ENCODE measurements at places on chromosomes 5 and 9.
A peak's percentile ranks its signal among the peaks of the same experiment; 100 is the strongest.

DNA sequence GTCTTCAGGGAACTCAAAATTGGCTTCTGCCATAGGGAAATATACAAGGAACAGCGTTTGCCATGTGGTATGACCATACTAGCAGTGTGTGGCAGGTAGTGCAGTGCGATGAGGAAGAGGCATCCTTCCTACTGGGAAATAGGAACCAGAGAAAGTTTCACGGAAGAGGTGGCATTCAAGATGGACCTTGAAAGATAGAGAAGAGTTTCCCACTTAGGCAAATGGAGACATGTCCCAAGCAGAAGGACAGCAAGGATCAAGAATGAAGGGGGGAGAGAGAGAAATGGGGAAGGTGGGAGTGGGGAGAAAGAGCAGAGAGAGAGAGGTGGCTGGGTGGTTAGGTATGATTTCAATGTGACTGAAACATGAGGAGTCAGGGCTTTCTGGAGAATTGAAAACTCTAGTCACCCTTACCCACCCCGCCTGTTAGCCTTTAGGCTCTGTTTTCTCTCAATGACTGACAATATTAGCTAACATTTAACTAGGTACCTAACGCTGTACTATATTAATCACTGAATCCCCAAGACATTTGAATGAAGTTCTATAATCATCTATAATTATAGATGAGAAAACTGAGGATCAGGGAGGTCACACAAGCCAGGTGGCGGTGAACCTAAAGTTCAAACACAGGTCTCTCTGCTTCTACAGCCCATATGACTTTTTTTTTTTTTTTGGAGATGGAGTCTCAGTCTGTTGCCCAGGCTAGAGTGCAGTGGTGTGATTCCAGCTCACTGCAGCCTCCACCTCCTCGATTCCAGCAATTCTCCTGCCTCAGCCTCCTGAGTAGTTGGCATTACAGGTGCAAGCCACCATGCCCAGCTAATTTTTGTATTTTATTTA is 171.3 kb downstream of the NR3C1 start:
- no peak for DNase-seq

- DNase-seq, result no peak
Measured at GRCh38 chr5:132480042-132480441, 10.5 kb downstream of the IRF1 start.

GRCh38 chr5:137287569-137287968 is 211.6 kb downstream of the SPOCK1 start:
- DNase-seq, result no peak

DNA sequence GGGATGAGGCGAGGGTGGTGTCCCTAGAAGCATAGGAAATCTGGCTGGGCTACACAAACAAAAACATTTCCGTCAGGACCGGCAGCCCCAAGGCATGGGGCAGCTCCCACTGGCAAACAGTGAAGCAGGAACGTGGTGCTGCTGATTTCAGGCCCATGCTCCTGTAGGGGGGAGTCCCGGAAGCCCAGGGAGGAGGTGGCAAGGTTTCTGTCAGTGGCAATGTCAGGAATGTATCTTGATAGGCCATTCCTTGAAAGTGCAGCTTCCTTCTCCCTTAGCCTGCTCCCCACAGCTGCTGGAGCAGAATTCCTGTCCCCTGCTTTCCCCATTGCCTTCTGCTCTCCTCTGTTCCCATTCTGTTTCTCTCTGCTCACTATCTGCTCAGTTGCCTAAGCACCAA is 42.4 kb downstream of the MRRF start:
- no peak for DNase-seq

GRCh38 chr9:8649160-8649559 is 849.6 kb upstream of the DMAC1 start:
- no peak for DNase-seq

GRCh38 chr9:98481676-98482075 is 226.2 kb upstream of the TBC1D2 start:
- DNase-seq, result no peak

- no peak for DNase-seq
Measured at GRCh38 chr5:147169901-147170300, 64.9 kb upstream of the STK32A start.

DNA sequence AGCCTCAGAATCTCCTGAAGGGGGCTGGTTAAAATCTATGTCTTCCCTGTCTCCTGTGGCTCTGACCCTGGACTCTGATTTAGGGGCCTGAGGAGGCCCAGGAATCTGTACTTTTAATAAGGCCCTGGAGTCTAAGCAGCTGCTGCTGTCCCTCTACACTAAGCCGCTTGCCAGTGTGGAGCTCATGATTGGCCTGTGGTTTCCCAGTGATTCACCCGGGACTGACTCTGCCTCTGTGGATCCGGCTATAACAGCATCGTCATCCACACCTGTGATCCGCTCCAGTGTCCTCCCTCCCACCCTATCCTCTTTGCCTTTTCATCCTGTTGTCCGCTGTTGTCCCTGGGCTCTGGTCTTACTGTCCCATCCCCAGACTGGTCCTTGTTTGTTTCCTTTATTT is 3.7 kb downstream of the SLC31A2 start:
- DNase-seq, result no peak

GRCh38 chr5:169253071-169253470 is 47.9 kb downstream of the SLIT3 start:
- DNase-seq, result no peak

- no peak for DNase-seq
Measured at GRCh38 chr9:93316726-93317494, 133.0 kb downstream of the WNK2 start.

DNA sequence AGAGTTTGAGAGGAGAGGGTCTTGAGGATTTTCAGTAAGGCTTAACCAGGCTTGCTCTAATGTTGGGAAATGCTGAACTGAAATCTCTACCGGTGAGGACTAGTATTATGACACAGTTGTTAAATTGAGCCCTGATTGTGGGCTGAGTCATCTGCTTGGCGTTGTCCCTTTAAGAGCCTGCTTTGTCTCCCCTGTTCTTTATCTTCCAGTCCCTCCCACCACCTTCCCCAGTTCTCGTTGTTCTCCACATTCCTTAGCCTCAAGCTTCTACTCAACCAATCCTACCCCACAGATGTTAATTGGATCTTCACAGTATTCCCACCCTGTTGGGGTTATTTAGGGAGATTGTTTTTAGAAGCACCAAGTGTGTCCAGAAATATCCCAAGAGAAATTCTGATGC is 57.6 kb downstream of the ANKRD55 start:
- no peak for DNase-seq

GRCh38 chr5:54001976-54002775 is 308.2 kb downstream of the ARL15 start:
- no peak for DNase-seq

GRCh38 chr9:82363682-82364081 is 375.1 kb downstream of the SPATA31D1 start:
- DNase-seq, result no peak

DNA sequence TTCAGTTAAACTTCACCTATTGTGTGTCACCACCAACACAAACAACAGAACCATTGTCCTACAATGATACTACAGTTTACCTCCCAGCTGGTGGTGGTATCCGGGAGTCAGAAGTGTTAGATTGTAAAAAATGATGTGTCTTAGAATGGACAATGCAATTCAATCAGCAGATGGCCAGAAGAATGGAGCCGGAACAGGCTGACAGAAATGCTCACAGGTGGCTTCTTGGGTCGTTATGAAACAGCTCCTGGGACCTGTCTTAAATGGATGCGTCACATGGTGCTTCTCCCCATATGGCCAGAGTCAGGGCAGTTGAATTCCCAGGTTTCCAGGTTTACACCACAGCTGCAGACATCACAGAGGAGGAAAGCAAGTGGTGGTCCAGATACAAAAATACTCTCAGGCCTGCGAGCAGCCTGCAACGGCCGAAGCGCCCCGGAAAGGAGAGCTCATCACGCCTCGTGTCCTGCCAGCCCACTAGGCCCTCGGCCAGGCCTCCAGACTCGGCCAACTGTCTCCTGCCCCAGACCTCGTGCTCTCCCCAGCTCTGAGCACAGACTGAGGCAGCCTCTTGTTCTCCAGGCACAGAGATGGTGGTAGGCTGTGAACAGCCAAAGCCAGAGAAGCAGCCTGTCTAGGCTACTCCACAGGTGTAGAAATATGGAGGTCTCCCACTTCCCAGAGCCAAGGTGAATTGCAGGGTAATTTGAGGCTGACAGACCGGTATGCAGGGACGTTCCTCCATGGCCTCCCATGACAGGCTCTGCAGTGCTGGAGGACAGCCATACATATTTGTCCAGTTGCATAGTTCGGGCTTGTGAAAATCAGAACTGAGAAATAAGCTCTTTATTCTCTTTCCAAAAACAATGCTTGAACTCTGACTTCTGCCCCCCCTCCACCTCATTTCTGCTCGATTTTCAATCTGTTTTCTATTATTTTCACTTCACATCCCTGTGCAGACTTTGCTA is 98.5 kb upstream of the SPATA31C2 start:
- DNase-seq, result no peak

DNA sequence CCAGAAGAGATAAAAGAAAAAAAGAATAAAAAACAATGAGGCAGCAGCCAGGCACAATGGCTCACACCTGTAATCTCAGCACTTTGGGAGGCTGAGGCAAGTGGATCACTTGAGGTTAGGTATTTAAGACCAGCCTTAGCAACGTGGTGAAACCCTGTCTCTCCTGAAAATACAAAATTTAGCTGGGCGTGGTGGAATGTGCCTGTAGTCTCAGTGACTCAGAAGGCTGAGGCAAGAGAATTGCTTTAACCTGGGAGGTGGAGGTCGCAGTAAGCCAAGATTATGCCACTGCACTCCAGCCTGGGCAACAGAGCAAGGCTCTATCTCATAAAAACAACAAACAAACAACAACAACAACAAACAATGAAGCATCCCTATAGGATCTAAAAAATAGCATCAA is 121.5 kb downstream of the HMHB1 start:
- DNase-seq, result no peak

DNA sequence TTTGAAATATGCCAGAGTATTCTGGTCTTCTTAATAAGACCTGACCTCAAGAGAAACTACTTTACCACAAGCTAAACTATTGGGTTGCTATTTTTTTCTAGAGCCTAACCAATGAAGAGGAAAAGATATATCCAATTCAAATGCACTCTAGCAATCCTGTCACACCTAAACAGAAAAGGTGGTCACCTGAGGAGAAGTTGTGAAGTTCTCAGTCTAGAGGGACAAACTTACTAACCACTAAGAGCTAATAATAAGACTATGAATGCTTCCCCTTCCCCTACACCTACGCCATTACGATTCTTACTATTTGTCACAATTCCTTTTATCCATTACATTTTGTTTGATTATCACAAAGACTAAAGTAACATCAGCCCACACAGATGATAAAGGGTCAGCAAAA is 29.7 kb downstream of the RLN2 start:
- no peak for DNase-seq

- no peak for DNase-seq
Measured at GRCh38 chr5:64666078-64666477, 24.2 kb upstream of the SHISAL2B start.

- no peak for DNase-seq
Measured at GRCh38 chr5:18195910-18196309, 561.6 kb downstream of the TAF11L14 start.

DNA sequence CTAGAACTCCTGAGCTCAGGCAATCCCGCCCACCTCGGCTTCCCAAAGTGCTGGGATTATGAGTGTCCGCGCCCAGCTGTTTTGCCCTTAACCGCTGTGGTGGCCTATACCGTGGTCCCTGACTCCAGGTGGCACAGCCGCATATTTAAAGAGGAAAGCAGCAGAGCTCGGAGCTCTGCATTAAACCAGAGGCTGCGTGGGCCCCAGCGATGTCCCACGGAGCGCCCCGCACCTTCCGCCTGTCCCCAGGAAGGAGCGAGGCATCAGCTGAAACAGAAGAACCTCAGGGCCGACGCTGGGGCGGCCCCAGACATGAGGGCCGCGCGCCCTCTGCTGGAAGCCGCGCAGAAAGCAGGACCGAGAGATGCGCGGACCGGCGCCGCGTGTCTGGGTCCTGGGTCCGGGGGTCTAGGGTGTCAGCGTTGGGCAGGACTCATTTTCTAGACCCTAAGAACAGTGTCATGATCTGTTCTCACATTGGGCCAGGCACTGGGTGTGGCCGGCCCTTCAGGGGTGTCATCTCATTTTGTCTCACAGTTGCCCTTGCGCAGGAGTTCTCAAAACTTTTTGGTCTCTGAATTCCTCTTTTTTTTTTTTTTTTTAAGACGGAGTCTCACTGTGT is 37.7 kb downstream of the LAMC3 start:
- DNase-seq, result peak; percentile 45

DNA sequence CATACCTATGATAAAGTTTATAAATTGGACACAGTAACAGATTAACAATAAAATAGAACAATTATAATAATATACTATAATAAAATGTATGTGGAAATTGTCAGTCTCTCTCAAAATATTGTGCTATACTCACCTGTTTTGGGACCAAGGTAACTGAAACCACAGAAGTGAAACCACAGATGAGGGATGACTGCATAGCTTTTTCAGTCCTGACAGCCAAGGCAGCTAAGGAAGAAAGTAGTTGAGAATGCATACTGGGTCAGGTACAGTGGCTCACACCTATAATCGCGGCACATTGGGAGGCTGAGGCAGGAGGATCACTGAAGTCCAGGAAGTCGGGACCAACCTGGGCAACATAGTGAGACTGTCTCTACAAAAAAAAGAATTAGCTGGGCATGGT is 8.9 kb downstream of the SRP19 start:
- no peak for DNase-seq

DNA sequence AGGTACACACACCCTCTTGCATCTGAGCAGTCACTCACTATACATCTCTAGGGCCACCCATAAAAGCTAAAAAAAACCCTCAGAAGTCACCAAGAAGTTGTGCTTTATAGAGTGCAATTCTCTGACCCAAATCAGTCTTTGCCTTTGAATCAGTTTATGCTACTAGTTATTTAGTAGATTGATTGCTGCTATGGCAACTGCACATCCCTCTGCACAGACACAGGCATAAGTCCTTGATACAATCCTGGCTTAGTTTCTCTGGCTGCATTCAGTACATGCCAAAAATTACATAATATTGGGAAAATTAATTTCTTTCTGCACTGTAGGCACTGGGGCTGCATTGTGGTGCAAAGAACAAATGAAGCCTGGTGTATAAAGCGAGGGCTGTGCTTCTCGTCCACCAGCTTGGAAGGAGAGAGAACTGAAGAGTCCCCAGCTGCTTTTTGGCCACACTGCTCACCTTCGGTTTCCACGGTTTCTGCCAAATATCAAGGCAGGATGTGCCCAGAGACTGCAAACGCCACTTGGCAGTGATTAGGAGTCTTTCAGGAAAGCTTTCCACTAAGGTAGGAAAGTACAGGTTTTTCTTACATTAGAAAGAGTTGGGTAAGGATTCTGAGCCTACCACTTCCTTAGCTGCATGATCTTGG is 258.4 kb downstream of the ELAVL2 start:
- no peak for DNase-seq

DNA sequence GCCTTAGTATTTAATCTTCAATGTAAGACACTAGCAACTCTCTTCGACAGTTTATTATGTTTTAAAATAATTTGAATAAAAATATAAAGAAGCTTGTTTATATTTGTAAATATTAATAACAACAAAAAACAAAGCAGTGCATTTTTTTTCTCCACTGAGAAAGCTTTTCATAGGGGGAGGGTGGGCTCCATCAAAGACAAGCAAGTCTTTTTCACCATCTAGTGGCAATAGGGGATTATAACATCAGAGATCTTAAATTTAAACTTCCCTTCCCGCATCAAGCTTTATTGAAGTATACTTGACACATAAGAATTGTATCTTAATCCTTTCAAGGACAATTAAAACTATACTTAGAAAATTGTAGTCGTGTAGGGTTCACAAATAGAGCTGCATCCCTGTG is 9.3 kb upstream of the OR13F1 start:
- DNase-seq, result no peak
